ENCODE measurements at places on chromosomes 1 and 21. TPM values are rescaled to one million over a fixed set of nuclear protein-coding genes. Genes with fewer than 3 reads are reported as not detected.

The NR0B2 gene
- not detected for total RNA-seq

GRCh38 chr1:60903591-60903990, 178.8 kb upstream of the NFIA start:
- H3K27me3 ChIP-seq, result no peaks in the 10 kb centered on the region
- no peak for DNase-seq
- no peak overlapping the region for H3K27ac ChIP-seq
- H3K4me1 ChIP-seq, result no peaks in the 10 kb centered on the region

DNA sequence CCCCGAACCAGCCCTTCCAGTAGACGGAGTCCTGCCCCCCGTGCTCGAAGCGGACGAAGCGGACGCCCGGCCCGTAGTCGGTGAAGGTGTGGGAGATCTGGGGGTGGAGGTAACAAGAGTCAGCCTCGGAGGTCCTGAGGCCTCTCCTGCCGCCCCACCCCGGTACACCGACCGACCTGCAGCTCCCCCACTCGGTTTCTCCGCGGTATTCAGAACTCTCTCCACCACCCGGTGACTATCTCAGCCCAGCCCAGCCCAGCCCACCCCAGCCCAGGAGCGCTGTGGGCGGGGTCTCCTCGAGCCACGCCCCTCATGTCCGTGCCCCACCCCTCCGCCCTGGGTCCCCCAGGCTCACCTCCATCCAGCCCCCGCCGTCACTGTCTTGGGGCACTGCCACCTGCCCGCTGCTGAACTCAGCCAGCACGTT, 5.5 kb downstream of the FBXO2 start:
- DNase-seq, result peak; percentile 55
- no peaks in the 10 kb centered on the region for H3K27me3 ChIP-seq
- no peak overlapping the region for H3K4me3 ChIP-seq
- peaks cover 17% of the 10 kb centered on the region for H3K4me1 ChIP-seq
- H3K27ac ChIP-seq, result no peak overlapping the region
- no peaks in the 10 kb centered on the region for H3K36me3 ChIP-seq

GRCh38 chr1:114831276-114831994, 23.2 kb upstream of the SYCP1 start:
- H3K4me1 ChIP-seq, result no peaks in the 10 kb centered on the region
- DNase-seq, result no peak
- H3K27me3 ChIP-seq, result peaks cover 2% of the 10 kb centered on the region
- H3K36me3 ChIP-seq, result no peaks in the 10 kb centered on the region

GRCh38 chr1:31727849-31728248, 24.0 kb upstream of the COL16A1 start:
- no peak for DNase-seq
- no peak overlapping the region for H3K4me3 ChIP-seq
- H3K27ac ChIP-seq, result no peak overlapping the region
- no peaks in the 10 kb centered on the region for H3K27me3 ChIP-seq
- H3K4me1 ChIP-seq, result no peaks in the 10 kb centered on the region

GRCh38 chr1:230293390-230293700, 132.8 kb downstream of the PGBD5 start:
- no peak overlapping the region for H3K27ac ChIP-seq
- DNase-seq, result no peak
- H3K36me3 ChIP-seq, result no peaks in the 10 kb centered on the region
- peaks cover 6% of the 10 kb centered on the region for H3K27me3 ChIP-seq
- peaks cover 5% of the 10 kb centered on the region for H3K4me1 ChIP-seq
- H3K4me3 ChIP-seq, result no peak overlapping the region
